ENCODE measurements at places on chromosomes 6 and 20.

DNA sequence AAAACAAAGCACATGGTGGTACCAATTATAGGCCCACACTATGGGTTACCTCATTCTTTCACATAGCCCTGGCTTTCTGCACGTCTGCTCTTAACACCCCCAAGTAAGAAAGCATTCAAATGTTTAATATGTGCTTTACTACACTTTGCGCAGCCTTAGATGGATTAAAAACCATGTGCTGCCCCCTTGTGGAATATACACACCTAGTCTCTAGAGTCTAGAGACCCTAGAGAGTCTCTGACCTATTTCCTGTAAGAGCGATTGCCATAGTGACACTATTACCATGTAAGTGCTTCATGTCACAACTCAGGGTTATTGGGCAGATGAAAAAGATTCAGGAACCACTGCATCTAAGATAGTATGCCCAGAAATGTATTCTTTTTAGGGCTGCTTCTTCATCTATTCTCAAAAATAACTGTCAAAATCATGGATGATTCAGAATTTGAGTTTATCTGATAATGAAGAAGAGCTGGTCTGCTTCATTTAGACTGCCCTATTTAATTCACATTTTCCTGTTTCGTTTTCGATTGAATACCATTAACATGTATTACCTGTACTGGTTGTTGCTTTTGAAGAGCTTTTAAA, 186.3 kb downstream of the ADGB start:
- no peak for DNase-seq

DNA sequence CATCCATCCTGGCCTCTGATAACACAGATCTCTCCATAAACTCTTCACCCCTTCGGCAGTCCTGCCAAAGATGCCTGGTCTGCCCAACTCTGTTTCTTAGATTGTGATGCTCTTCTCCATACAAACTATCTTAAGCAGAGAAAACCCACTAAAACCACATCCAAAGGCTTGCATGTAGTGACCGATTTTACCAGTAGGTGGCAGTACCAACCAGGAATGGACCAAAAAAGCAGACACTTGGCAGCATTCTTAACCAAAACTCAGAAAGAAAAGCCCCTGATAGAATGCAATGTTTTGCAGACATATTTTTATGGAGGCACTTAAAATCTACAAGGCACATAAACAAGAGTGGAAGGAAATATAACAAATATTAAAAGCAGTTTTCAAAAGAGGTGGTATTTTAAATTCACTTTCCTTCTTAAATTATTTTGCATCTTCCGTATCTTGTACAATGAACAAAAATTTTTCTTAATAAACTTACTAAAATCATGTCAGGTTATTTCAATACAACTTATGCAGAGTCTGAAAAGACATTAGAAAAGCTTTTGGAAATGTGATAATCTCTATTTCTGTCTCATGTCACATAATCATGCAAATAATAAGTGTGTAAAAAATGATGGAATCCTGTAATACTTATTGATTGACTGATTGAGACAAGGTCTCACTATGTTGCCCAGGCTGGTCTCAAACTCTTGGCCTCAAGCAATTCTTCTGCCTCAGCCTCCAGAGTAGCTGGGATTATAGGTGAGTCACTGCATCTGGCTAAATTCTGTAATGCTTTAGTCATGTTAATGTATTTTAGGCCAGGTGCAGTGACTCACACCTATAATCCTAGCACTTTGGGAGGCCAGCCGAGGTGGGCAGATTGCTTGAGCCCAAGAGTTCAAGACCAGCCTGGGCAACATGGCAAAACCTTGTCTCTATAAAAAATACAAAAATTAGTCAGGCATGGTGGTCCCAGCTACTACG, 29.4 kb downstream of the LRP11 start:
- peak; percentile 61 for DNase-seq

DNA sequence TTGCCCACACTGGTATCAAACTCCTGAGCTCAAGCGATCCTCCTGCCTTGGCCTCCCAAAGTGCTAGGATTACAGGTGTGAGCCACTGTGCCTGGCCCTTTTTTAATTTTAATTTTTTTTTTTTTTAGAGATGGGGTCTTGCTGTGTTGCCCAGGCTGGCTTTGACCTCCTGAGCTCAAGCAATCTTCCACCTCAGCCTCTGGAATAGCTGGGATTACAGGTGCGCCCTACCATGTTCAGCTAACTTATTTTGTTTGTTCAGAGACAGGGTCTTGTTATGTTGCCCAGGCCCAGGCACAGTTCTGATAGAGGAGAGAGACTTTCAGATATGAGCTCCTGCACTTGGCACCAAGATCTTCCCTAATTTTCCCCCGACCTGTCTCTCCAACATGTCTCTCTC, 8.1 kb downstream of the PSORS1C2 start:
- DNase-seq, result no peak

DNA sequence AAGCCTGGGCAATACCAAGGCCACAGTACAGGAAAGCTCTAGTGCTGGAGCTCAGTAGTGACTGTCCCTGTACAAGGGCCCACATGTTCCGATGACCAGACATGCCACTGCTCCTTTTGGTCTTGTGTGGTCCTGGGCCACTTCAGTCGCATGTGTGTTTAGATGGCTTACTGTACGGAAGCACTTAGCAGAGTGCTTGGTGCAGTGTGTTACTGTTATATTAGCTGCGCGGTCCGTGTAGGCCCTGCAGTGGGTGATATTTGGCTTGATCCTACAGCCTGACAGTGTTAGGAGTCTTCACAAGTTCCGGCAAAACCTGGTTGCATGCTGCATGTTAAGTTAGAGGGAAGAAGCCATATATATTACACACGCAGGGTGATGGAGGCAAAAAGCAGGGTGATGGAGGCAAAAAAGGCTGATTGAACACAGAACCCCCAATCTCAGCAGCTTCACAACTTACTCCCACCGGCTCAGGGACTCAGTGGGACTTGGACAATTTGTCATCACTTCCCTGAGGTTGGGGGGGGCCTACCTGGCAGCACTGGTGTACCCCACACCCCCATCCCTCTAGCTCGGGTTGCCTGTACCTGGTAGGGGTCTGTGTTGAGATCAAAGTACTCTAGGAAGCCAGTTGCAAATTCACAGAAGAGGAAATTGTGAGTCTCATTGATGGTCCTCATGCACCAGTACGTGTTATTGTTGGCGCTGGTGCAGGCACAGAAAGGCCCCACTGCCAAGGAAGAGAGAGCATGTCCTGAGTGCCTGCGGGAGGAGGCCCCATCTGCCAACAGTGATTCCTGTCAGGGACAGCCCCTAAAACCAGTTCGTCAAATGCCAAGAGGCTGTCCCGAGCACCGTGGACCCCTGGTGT, 122.6 kb downstream of the SULF2 start:
- no peak for DNase-seq

- DNase-seq, result no peak
These were observed 2.1 kb downstream of the SOBP start for GRCh38 chr6:107491760-107492660.

Data from GM10248 (cell line).